ENCODE measurements at places on chromosomes 6 and 20.

- no peak for DNase-seq
Observed at GRCh38 chr6:125377621-125378020, 75.9 kb upstream of the HDDC2 start.

DNA sequence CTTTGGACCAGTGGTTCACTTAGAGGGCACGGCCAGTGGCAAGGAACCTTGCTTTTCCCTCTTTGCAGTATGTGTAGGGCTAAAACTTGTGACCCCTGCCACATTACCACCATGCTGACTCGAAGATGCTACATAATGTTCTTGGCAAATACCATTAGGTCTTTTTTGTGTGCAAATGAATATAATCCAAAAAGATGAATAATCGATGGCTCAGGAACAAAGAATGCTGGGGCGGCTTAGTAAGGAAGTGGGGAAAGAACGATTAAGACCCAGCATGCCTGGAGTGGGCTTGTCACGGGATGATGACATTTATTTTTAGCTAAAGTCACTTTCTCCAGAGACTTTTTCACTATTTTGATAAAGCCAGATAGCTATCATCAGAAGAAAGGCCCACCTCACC is 23.1 kb downstream of the CMTR1 start:
- no peak for DNase-seq

GRCh38 chr20:51763965-51764602 is 4.1 kb downstream of the ATP9A start:
- no peak for DNase-seq

DNA sequence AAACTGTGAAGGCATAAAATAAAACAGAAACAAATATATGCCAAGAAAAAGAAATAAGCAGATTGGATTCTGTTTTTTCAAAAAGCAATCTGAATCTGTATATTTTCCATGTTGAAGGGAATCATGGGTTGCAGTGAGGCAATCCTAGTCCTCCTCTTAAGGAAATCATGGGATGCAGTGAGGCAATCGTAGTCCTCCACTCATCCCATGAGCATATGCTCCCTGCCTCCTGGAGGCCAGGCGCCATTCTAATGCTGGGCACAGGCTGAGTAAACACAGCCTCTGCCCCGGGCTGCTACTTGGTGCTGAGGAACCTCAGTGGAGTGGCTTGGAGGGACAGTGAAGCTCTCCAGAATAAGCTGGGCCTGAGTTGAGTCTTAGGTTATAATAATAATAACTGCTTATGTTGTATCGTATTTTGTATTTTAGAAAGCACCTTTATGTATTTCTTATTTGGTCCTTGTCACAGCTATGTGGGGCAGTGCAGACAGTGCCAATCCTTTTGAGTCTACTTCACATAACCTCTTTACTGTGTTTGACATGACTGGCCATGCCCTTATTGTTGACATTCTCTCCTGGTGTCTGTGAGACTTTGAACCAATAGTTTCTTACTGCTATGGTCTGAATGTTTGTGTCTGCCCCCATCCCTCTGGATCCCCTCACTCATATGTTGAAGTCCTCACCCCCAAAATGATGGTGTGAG is 56.6 kb upstream of the CITED2 start:
- no peak for DNase-seq

- DNase-seq, result peak; percentile 89
Observed at GRCh38 chr6:108541843-108542759, 18.6 kb upstream of the FOXO3 start.

DNA sequence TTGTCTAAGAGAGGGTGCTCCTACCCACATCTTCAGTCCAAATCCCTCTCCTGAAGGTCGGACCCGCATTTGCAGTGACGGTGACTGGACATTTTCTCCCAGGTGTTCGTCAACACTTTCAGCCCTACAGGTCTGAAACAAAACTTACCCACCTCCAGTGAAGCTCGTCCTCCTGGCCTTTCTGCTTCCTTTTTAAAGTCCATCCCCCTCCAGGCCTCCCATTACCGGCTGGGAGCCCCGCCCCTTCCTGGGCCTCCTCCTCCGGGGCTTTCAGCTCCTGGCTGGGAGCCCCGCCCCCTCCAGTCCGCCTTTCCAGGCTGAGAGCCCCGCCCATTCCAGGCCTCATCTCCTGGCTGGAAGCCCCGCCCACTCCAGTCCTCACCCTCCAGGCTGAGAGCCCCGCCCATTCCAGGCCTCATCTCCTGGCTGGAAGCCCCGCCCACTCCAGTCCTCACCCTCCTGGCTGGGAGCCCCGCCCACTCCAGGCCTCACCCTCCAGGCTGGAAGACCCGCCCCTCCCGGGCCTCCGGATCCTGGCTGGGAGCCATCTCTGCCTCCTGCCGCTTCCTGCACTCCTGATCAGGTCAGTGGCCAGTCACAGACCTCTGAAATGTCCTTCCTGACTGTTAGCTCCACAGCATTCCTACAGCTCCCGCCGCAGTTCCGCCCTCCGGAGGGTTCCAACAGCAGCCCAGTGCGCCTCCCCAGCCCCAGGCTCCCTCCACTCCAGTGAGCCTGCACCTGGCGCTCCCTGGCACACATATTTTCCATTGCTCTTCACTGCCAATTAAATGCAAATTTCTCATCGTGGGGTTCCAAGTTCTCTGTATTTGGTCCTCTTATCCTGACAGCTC is 98.5 kb downstream of the LY86 start:
- DNase-seq, result peak; percentile 97

DNA sequence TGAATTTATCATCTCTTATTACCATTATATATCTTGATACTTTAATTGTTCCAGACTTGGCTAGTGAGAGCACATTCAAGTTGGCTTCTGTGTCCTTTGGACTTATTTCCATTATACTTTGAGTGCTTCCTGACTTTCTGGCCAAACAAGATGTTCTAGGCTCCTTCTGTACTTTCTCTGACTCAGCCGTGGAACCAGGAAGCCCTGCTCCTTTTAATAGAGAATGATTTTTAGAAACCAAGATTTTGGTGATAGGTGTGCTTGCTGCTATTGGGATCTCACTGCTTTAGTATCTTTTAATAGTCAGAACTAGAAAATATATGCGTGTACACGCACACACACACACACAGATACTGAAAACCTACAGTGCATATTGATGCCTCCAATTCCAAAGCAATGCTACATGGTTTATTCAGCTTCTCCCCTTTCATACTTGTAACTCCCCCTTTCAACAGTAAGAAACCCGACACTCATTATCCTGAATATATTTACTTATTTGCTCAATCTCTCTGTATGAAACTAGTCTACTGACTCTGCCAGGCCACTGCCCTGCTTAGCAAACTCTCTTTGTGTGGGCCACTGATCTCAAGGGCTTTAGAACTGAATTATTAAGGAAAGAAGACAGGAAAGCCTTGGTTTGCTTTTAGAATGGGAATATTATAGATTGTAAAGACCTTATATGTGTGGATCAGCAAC is 42.7 kb upstream of the EZR start:
- no peak for DNase-seq

DNA sequence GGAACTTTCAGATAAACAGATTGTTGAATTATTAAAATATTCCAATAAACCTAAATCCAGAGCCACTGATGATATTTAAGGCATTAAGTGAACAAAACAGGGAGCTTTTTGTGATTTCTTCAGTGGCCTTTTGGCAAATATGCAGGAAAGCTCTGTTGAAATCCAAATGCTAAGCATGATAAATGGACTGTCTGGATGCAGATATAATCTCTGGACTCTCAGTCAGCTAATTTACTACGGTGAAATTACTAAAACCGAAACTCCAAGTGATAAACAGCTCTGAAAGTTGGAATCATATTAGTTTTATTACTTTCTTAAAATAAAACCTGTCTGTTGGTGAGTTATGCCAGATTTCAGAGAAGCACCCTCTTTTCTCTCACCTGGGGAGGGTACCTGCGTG is 120.3 kb downstream of the IMPG1 start:
- no peak for DNase-seq

- DNase-seq, result no peak
Observed at GRCh38 chr6:87899499-87900147, 148.0 kb upstream of the SPACA1 start.

- DNase-seq, result no peak
Observed at GRCh38 chr20:47125758-47126591, 230.5 kb downstream of the ZMYND8 start.

- DNase-seq, result no peak
Observed at GRCh38 chr20:64042054-64042781, 6.2 kb downstream of the C20orf204 start.

DNA sequence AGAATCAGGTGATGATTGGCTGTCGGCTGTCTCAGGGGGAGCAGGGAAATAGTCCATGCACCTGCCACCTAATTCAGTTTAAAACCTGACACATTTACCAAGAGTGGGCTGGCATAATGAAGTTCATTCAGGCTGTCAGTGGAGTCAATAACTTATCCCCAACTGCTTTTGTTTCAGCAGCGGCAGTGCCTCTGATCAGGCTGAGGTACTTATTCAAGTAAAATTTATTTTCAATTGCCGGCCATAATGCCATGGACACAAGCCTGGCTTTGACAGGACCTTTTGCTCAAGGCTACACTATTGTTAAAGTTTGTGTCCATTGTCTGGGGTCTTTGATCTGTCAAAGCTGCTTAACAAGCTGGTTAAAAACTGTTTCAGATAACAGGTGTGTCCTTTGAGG is 20.6 kb downstream of the OLIG3 start:
- no peak for DNase-seq

GRCh38 chr6:10177704-10178103 is 237.2 kb downstream of the TFAP2A start:
- no peak for DNase-seq

DNA sequence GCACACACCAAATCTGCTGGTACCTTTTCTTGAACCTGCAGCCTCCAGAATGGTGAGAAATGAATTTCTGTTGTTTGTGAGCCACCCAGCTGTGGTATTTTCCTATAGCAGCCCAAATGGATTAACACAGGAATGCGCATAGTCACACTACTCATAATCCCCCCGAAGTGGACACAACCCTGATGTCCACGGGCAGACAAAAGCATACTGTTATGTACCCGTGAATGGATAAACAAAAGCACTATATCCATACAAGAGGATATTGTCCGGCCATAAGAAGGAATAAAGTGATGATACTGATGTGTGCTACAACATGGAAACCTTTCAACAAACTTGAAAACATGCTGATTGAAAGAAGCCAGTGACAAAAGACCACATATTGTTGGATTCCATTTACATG is 25.1 kb upstream of the RPP40 start:
- DNase-seq, result no peak

GRCh38 chr6:138393871-138394783 is 9.9 kb upstream of the HEBP2 start:
- DNase-seq, result no peak

GRCh38 chr6:34984416-34984815 is 95.4 kb downstream of the ANKS1A start:
- no peak for DNase-seq

DNA sequence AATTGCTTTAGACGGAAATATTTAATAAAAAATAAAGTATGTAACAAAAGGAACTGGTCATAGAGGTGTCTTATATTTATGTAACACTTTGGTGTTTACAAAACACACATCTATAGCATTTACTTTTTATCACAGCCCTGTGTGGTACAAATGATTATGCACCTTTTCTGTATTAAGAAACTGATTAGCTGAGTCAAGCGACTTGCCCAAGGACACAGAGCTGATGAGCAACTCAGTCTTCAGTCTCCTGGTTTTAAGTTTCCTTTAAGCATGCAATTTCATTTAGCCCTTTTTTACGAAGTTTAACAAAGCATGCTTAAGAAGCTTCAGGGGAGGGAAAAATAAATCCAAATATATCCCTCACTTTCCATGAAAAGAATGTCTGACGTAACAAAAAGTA is 2.5 kb downstream of the DCDC2 start:
- DNase-seq, result no peak

- peak; percentile 6 for DNase-seq
Observed at GRCh38 chr6:48144021-48144420, 33.0 kb upstream of the PTCHD4 start.

DNA sequence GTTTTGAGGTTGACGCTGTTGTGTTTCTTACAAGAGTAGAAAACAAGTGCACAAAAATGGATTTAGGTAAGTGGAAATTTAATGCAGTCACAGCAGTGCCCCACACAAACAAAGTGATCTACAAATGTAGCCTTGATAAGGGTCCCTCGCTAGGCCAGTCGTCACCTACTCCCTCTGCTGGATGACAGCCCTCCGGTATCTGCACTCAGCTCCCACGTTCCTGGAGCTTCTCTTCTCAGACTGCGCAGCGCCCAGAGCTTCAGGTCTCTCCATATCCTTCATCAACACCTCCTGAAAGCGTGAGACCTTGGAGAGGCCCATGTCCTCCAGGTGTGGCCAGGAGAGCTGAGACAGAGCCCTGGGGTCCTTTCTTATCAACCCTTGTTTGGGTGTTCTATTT is 58.3 kb upstream of the MAP3K4 start:
- DNase-seq, result no peak

DNA sequence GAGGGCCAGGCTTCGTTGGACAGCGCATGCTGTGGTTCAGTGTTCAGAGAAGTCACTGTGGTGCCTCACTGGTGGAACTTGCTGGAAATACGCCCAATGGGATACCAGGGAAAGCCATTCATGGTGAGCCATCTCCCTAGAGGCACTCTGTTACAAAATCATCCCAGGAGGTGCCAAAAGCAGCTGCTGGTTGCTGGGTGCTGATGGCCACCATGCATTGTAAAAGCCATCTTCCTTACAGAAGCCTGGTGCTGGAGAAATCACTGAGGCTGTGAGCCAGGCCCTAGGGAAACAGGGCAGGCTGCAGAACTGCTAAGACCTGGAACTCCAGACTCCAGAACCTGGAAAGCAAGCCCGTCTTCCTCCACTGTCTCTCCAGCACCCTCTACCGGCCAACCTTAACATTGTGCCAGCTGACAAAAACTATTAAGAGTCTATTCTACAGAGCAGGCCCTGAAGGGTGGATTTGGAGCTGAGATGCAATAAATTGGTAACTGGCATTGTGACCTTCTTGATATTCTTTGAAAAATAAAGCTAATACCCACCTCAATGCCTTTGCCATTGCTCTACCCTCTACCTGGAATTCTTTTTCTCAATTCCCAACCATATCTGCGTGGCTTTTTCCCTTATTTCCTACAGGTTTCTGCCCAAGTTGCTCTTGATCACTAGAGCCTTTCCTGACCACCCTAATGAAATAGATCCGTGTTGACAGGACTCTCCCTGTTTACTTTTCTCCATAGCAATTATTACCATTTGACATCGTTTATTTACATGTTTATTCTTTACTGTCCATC is 18.5 kb downstream of the SNRPB start:
- DNase-seq, result peak; percentile 72

DNA sequence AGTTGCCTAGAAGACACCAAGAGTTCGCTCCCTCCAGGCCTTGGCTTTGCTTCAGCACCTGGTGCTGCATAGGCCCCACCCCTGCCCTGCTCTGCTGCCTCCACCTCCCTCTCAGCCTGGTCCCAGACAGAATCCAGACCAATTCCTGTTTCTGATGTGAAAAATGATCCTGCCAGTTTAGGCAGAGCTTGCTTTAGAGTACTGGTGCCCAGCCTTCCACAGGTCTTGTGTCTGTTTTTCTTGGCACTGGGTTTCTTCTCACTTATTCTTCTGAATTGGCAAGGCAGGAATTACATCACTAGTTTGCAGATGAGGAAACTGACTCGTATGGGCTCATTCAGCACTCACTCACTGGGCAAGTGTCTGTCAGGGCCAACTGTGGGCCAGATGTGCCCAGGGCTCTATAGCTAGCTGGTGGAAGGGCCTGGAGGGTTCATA is 53.0 kb downstream of the HLA-A start:
- DNase-seq, result no peak

Data from hematopoietic multipotent progenitor cell treated with erythropoietin and hydrocortisone succinate and interleukin-3 and kit ligand, for 8 days (in vitro differentiated cells).